Fibroblast of skin of left biceps (primary cell): ENCODE measurements at places on chromosomes 6 and 20.

DNA sequence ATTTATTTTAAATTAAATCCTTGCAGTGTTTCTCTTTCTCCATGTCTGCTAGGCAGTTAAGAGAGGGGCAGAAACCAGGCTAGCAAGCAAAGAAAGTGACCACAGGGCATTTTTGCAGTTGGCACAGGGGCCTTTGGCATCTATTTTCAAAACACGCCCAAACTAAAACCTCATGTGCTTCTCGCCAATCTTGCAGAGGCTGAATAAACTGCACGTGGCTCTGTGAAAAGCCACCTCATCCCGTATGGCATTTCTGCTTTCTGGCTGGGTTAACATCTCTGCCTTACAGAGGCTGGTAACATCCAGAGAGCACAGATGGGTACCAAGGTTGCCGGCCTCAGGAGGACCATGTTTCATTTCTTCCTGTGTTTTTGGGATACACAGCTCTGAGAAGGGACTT is 54.6 kb downstream of the GJA10 start:
- DNase-seq: no peak

DNA sequence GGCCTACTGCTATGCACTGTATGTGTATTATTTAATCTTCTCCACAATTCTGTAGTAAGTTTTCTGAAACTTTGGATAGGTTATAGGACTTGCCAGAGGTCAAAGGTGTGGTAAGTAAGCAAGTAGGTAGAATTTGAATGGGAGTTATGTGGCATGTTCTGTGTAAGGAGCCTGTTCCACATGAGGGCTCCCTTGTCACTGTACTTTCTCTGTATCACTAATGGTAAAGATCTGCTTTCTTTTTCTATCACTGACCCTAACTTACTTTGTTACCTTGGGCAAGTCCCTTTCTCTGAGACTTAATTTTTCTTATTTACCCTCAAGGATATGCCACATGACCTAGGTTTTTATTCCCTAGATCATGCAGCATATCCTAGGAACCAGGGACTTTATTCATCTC is 50.3 kb downstream of the EIF2S2 start:
- DNase-seq: no peak

- DNase-seq: no peak
These were observed 11.7 kb upstream of the MAPK13 start for GRCh38 chr6:36118550-36119107.

DNA sequence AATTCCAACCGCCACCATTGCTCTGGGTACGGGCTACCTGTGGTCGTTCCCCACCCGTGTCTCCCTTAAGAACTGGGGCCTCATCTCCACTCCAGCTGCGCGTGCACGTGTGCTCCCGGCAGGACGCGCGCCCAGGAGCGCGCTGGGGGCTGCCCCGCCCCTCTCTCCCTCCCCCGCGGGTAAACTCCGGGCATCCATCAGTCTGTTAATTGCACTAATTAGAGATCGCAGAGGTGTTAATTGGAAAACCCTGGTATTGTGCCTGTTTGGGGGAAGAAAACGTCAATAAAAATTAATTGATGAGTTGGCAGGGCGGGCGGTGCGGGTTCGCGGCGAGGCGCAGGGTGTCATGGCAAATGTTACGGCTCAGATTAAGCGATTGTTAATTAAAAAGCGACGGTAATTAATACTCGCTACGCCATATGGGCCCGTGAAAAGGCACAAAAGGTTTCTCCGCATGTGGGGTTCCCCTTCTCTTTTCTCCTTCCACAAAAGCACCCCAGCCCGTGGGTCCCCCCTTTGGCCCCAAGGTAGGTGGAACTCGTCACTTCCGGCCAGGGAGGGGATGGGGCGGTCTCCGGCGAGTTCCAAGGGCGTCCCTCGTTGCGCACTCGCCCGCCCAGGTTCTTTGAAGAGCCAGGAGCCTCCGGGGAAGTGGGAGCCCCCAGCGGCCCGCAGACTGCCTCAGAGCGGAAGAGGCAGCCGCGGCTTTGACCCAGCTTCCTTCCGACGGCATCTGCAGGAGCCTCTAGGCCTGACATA is 14.4 kb downstream of the FOXP4 start:
- no peak for DNase-seq

DNA sequence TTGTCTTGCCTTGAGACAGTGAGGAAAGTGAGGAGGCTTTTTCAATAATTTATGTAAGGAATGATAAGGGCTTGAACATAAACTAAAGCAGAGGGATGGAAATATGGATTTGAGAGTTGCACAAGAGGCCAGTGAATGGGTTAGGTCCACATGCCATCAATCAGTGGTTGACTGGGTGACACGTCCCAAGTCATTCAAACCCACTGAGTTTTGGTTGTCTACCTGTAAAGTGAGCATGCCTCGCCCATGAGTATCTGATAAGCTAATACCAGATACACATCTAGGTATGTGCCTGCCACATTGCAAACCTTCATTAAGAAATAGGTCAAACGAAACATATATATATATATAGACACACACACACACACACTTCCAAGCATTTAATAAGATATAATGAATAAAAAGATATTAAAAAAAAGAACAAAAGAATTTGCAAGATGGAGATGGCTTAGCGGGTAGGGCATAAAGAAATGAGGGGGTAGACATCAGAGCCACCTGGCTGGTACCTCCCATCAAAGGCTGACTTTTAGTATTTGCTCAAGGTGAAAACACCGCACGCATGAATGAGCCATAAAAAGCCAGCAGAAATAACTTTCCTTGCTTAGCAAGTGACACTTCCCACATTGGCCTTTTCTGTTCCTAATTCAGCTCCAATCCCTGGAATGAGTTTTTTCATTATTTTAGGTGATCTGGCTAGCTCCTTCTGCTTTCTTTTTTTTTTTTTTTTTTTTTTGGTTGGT is 109.1 kb upstream of the GGTLC1 start:
- no peak for DNase-seq

GRCh38 chr6:3427687-3428085 is 29.2 kb downstream of the SLC22A23 start:
- DNase-seq: no peak

- DNase-seq: no peak
These were observed 63.9 kb upstream of the PLEKHG1 start for GRCh38 chr6:150535818-150536220.

DNA sequence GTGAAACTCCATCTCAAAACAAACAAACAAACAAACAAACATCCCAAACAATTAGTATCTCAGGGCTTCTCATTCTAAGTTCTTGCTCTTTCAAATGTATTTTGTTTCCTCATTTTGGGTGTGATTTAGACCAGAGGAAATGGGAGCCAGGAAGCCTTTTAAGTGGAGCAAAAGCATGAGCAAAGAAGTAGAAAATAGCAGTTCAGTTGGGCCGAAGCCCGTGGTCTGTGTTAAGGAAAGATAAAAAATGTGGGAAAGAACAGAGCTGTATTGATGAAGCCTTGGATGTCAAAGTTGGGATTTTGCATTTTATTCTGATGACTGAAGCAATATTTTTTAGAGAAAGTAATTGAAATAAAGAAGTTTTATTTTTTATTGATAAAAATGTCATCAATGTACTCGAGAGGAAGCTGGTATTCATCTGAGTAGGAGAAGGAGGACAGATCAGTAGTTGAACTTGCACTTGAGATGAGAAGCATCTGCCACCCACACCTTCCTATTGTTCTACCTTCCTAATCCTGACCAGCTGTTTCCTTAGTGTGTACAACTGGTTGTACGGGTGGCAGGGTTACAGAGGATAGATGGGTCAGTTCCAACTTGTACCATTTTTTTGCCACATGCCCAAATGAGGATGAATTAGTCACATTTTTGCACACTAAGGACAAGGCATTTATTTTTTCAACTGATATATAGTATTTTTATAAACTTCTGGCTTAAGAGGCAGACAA is 56.1 kb downstream of the KIAA0408 start:
- no peak for DNase-seq
